Stomach (tissue), 19 donors: ENCODE measurements at places on chromosomes 6 and 20.

GRCh38 chr6:39330476-39330875 lies 8.0 kb upstream of the KCNK16 start:
- DNase-seq: peak; percentile 57
- no peak overlapping the region for H3K27ac ChIP-seq
- peaks cover 6% of the 10 kb centered on the region for H3K27me3 ChIP-seq
- H3K4me3 ChIP-seq: no peak overlapping the region

DNA sequence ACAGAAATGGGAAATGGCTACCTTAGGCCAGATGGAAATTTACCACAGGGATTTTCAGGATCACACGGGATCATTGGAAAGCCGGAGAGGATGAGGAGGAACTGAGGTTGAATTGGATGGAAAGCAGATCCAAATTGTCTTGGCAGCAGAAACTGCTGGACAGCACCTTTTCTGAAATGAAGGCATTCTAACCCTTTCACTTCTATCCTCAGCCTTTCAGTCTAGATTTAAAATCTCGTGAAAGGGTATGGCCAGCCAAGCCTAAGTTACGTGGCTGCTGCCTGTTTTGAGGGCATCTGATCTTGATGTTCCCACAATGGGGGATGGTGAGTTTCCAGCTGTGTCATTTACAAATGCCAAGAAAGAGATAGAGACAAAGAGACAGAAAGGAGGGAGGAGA lies 358.2 kb downstream of the KIF16B start:
- H3K27me3 ChIP-seq: no peaks in the 10 kb centered on the region
- H3K4me3 ChIP-seq: no peak overlapping the region
- no peak for DNase-seq
- H3K27ac ChIP-seq: no peak overlapping the region
- H3K36me3 ChIP-seq: no peaks in the 10 kb centered on the region
- H3K4me1 ChIP-seq: no peaks in the 10 kb centered on the region

DNA sequence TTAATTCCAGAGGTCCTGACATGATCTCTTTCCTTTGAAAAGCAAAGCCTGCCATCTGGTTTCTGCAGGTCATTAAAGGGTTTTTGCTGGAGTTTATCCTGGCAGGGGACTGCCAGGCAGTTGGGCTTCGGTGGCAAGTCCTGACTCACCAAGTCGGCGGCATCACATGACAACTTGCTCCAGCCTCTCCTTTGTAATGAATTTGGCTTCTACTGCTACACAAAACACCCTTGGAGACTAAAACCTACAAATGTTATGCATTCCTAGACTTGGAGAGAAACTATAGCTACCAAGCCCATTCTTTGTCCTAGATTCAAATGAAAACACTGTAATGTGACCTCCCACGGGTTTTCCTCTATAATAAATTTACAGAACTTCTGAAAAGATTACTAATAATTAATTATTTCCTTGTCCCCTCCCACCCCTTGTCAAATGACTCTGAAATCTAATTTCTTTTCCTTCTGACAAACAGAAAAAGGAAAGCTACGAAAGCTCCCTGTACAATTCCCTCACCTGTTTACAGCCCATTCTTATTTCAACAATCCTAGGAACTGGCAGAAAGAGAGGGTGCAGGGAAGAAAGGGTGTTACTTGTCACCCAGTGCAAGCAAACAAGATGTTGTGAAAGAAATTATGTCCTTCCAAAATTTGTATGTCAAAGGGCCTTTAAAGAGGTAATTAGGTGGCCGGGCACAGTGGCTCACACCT lies 62.9 kb downstream of the QRSL1 start:
- H3K4me1 ChIP-seq: peaks cover 20% of the 10 kb centered on the region
- DNase-seq: peak; percentile 77
- H3K27ac ChIP-seq: peak overlapping the region; percentile 72
- H3K36me3 ChIP-seq: no peaks in the 10 kb centered on the region

- H3K36me3 ChIP-seq: peaks cover 5% of the 10 kb centered on the region
- no peak overlapping the region for H3K27ac ChIP-seq
- DNase-seq: no peak
- H3K27me3 ChIP-seq: no peaks in the 10 kb centered on the region
- H3K4me1 ChIP-seq: no peaks in the 10 kb centered on the region
These were observed 20.8 kb downstream of the PABPC1L start for GRCh38 chr20:44930517-44931168.

DNA sequence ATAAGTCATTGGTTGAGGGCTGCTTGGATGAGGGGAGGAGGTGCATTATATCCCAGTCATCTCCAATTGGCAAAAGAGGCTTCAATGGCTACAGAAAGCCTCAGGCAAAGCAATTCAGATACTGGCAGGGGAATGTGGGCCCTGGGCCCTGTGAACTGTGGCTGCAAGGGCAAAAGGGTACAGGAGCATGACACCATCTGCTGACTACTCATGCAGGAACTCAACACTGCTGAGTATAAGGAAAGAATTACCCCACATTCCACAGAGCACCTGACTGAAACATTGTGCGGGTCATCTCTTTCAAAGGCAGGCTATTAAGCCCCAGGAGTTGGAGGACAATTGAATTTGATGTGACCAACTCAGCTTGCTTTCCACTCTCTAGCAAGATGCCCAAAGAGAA lies 92.1 kb upstream of the SPTLC3 start:
- no peak overlapping the region for H3K4me3 ChIP-seq
- H3K36me3 ChIP-seq: no peaks in the 10 kb centered on the region
- H3K4me1 ChIP-seq: no peaks in the 10 kb centered on the region
- DNase-seq: no peak
